ENCODE measurements at places on chromosomes 7 and 10.
A peak's percentile ranks its signal among the peaks of the same experiment; 100 is the strongest.

GRCh38 chr7:5702876-5703571, 78.4 kb downstream of the RNF216 start:
- DNase-seq = no peak

- no peak for DNase-seq
These were observed 31.8 kb downstream of the MDFIC start for GRCh38 chr7:114953724-114954123.

DNA sequence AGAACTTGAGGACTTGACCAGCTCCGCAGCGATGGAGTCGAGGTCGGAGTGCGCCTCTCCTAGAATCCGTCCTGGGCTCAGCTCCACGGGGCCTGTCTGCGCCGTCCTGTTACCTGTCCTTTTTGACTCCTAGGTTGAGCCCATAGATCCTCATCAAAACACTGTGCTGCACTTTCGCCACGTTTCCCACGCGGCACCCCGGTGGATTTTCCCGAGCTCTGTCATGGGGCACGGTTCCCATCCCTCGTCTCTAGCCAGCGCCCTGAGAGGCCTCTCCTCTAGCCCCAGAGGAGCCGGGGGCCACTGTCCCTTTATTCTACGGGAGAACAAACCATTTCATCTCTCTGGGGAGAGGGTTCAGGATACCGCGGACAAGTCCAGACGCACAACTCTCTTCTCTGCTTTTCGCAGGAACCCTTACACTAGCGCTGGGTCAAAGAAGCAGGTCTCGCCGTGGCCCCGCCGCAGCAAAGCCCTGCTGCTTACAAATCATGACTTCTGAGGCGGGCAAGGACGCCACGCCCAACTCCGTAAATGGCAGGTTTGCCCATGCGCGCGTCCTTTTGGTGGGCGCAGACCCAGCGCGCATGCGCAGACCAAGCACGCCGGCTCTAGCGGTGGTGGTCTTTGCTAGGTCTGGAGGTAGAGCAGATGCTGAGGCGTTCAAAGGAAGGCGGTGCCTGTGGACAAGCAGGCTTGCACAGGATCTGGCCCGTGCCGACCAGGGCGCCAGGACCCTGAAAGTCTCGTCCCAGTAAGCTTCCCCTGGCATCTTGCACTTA, 10.3 kb upstream of the ANKRD7 start:
- peak; percentile 78 for DNase-seq

- DNase-seq = no peak
These were observed 38.1 kb downstream of the RASGEF1A start for GRCh38 chr10:43228783-43229207.

GRCh38 chr7:23356726-23357125, 57.6 kb downstream of the MALSU1 start:
- DNase-seq = no peak

GRCh38 chr10:124539935-124540641, 78.5 kb downstream of the LHPP start:
- DNase-seq = no peak

GRCh38 chr7:152624228-152624627, 51.7 kb downstream of the XRCC2 start:
- DNase-seq = no peak

DNA sequence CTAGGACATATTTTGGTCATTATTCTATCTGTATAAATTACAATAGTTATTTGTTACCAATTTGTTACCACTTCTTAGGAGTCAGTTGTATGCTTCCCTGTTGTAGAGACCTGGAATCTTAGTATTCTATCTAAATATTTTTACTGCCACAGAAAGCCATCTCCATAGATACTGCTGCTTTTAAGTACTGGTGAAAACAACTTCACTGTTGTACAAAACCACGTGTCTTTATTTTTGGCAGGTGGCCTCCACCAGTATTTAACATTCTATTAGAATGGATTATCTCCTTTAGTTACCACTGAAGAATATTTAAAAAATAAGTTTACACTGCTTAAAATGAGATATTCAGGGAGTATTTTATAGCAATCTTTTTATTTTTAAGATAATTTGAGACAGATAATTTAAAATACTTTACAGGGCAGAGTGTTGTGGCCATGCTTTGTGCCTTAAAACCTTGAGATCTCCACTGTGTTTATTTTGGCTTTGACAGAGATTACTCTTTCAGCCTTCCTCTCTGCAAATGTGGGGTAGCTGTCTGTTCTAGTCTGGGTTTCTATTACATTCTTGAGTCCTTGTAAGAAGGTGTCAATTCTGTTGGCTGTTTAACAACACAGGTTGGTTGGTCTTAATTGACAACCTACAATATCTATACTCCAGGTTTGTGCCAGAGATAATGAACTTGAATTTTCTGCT, 185.6 kb downstream of the LRRC4 start:
- no peak for DNase-seq
